ENCODE measurements at places on chromosomes 1 and 21.

GRCh38 chr21:42739061-42739931, 85.9 kb downstream of the PDE9A start:
- DNase-seq, result no peak

- no peak for DNase-seq
Observed at GRCh38 chr1:218636548-218636947, 291.4 kb downstream of the TGFB2 start.

DNA sequence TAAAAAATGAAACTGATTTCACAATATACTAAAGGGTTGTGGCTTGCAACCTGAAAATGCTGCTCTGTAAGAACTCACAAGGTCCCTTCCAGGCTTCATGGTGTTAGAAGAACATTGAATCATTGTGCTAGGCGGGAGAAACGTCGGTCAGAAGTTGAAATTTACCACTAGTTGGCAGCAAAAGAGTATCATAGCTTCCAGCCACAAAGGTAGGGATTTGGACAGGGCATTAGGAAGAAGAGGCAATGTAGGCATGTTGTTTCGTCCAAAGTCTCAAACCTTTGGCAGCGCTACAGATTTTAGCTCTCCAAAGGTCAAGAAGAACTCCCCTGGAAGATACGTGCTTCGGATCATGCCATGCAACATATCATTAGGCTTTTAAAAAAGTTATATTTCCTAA, 62.5 kb upstream of the ZP4 start:
- DNase-seq, result no peak

DNA sequence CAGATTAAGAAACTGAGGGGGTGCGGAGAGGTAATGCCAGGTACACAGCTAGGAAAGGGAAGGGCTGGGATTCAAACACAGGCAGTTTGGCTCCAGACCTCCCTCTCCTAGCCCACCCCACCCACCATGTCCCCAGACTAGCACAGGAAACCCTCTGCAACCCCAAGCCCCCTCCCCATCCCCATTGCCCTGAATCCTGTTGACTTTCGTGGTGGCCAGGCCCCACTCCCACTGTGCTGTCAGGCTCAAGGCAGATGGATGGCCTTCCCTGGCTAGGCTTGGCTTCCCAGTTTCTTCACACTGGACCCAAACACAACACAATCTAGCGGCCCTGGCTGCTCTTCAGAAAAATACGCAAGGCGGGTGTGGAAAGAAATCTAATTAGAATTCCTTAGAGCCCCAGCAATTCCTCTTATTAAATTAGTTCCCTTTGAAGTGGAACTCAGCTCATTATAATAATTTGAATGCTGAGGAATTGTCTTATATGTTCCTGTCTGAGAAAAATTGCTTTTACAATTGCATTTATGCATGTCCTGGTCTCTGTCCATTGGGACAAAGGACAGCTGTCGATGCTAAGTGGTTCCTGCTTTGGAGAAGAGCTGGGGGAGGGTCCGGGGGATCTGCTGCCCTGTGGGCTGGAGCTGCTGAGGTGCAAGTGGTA, 97.4 kb downstream of the SYF2 start:
- no peak for DNase-seq

DNA sequence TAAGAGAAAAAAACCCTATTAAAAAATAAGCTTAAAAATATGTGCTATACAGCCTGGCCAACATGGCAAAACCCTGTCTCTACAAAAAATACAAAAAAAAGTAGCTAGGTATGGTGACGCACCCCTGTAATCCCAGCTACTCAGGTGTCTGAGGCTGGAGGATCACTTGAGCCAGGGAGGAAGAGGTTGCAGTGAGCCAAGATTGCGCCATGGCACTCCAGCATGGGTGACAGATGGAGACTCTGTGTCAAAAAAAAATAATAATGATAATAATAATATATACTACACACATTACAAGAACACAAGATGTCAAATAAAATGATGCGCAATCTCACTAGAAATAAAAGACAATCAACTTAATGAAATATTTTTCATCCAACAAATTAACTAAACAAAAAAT, 22.9 kb downstream of the NRDC start:
- no peak for DNase-seq

DNA sequence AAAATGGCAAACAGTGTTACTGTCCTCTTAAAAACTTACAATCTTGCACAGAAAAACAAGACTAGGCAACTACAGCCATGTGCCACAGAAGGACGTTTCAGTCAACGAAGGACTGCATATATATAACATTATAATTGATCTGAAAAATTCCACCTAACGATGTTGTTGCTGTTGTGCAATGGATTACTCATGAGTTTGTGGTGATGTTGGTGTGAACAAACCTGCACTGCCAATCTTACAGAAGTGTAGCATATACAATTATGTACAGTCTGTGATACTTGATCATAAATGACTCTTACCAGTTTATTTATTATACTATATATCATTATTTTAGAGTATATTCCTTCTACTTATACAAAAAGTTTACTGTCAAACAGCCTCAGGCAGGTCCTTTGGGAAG, 6.8 kb upstream of the VAMP4 start:
- DNase-seq, result no peak

DNA sequence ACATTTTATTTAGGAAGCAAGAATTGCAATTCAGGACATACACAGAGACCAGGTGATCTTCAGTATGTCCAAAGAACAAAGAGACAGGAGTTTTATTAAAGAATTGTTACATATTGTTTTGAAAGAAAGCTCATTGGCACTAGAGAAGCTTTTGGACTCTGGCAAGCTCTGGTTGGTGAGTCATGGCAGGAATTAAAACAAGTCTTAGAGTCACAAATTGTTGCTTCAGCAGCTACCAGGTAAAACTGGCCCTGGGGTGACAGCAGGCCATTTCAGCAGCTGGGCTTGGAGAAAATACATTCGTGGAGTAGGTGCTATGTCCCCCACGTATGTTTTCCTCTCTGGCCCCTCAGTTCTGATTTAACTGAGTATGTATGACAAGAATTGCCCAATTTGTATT, 58.8 kb downstream of the MAP3K21 start:
- DNase-seq, result no peak

GRCh38 chr1:113552244-113552643, 161.9 kb downstream of the MAGI3 start:
- DNase-seq, result no peak

GRCh38 chr1:65478379-65479026, 58.0 kb downstream of the LEPR start:
- DNase-seq, result no peak

GRCh38 chr1:212402666-212403321, 11.9 kb downstream of the PACC1 start:
- no peak for DNase-seq

DNA sequence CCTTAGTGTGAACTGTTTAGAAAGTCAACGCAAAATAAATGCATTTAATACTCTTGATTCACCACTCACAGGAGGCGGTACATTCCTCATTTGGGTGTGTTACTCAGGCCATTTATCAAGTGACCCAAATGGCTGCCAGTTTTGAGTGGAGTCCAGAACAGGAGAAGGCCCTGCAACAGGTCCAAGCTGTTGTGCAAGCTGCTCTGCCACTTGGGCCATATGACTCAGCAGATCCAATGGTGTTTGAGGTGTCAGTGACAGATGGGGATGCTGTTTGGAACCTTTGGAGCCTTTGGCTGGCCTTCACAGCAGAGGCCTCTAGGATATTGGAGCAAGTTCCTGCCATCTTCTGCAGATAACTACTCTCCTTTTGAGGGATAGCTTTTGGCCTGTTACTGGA, 609.2 kb downstream of the KCNT2 start:
- no peak for DNase-seq

- no peak for DNase-seq
Observed at GRCh38 chr1:18360251-18360650, 120.5 kb upstream of the KLHDC7A start.

DNA sequence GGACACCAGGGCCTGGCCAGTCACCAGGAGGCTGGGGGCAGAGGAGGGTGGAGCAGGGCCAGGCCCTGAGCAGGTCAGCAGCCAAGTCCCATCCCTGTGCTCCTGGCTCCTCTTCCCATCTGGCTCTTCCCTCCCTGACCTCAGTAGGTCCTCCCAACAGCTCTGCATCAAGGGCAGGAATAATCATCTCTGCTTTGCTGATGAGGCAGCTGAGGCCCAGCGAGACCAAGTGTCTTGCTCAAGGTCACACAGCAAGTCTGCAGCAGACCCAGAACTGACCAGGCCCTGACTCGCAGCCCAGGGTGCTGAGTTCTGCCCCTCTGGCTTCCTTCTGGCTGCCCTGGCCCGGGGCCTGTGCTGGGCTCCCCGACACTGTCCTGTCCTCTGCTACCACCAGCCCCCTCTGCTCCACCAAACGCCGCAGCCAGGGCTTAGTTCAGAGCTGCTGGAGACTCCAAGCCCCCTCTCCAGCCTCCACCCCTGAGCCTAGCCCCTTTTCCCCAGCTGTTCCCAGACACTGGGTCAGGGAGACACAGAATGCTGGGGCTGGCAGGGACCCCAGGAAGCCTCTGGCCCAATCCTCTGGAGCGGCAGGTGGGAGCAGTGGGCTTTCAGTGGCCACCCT, 224.9 kb downstream of the PTPRU start:
- DNase-seq, result no peak

GRCh38 chr1:66503841-66504470, 30.0 kb upstream of the SGIP1 start:
- DNase-seq, result no peak

Data from activated CD8-positive, alpha-beta memory T cell treated with anti-CD3 and anti-CD28 coated beads for 1 hour (primary cell).